ENCODE measurements at places on chromosomes 3 and 15.

- DNase-seq: no peak
Measured at GRCh38 chr3:2869905-2870304, 240.3 kb downstream of the IL5RA start.

GRCh38 chr3:141499284-141499683 is 12.5 kb downstream of the RASA2 start:
- no peak for DNase-seq

DNA sequence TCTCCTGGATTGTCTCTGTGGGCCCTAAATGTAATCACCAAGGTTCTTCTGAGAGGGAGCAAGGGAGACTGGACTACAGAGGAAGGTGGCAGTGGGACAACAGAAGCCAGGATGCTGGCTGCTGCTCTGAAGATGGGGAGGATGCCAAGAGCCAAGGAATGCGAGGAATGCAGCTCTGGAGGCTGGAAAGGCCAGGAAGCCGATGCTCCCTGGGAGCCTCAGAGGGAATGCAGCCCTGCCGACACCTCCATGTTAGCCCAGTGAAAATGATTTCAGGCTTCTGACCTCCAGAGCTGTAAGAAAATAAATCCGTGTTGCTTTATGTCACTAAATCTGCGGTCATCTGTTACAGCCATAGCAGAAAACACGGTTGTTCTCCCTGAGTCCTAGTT is 44.1 kb downstream of the UMPS start:
- no peak for DNase-seq

DNA sequence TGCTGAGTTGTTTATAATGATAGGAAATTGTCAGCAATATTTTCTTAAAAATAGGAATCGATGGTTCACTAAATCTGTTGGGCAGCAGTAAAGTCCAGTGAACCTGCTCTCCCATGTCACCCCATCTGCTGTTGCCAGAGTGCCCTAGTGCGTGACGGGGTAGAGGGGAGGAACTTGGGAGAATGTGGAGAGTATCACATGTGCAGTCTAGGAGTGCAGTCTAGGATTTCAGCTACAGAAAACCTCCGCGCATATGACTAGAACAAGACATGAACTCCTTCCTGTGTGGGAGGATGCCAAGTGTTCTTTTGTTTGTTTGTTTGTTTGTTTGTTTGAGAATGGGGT is 74.6 kb upstream of the ACAD9 start:
- DNase-seq: no peak

- no peak for DNase-seq
Measured at GRCh38 chr3:156749244-156749643, 74.9 kb downstream of the TIPARP start.

- DNase-seq: no peak
Measured at GRCh38 chr3:50177346-50177745, 14.1 kb upstream of the GNAT1 start.

DNA sequence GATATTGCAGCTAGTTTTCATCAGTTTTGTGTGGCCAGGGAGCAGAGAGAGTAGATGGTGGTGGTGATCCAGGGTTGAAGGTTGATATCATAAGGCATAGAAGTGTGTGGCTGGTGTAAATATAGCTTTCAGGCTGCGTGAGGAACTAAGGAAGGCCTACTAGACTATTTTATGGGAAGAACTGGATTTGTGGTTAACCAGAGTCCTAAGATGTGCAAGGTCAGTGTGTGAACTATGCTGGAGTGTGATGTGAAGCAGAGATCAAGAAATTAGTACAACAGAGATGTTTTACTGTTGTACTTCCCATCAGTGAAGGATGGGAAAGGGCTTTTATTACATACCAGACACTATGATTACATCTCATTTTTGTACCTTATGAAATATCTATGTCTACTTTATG is 41.5 kb downstream of the MAPK6 start:
- no peak for DNase-seq

DNA sequence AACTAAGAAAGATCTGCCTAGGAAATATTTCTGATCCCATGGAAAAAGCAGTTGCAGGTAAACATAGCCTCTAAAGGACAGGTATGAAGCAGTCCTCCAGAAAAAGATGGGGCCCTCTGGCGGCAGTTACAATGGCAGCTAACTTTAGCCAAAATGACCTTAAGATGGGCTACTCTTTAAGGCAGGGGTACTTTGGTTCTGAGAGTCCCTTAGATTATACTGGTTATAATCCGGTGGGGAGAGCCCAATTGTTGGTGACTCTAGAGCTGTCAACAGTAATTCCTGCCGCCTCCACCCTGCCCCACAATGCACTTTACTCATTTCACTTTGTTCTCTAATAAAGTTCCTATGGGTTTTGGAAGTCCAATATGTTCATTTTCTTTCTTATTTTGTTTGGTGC is 412.8 kb upstream of the WNT5A start:
- no peak for DNase-seq

DNA sequence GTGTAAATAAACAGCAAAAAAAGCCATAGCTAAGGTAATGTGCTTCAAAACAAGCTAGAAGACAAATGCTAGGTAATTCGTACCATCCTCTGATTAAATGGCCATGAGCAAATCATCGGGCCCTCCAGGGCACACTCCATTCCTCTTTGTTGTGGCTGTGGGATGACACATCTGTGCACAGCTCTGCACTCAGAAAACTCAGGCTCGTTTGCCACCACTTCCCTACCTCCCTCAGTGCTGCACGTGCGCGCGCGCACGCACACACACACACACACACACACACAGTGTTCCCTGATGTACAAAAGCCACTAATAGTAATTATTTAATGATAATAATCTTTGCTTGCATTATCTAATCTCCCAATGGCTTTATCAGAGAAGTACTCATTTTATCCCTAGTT is 336.6 kb downstream of the FEZF2 start:
- no peak for DNase-seq

GRCh38 chr3:67719333-67719732 is 64.9 kb upstream of the SUCLG2 start:
- DNase-seq: no peak

GRCh38 chr15:68315495-68316031 is 38.0 kb downstream of the FEM1B start:
- no peak for DNase-seq

- no peak for DNase-seq
Measured at GRCh38 chr3:14750650-14751049, 68.1 kb upstream of the FGD5 start.

DNA sequence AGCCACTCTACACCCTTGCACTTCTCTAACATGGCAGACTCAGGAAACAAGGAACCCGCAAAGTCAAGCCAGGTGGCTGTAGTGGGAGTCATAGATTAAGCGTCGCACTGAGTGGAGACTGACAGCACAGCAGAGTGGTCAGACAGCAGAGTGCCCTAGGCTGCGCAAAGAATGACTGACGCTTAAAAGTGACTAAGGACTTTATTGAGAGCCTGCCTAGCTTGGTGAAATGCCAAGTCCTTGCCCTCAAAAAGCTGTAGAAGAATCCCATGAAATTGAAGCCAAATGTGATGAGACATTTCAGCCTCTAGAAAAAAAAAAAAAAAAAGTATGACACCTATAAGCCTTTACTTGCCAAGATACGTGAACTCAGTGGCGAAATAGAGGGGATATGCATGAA is 30.2 kb downstream of the NCEH1 start:
- DNase-seq: no peak

DNA sequence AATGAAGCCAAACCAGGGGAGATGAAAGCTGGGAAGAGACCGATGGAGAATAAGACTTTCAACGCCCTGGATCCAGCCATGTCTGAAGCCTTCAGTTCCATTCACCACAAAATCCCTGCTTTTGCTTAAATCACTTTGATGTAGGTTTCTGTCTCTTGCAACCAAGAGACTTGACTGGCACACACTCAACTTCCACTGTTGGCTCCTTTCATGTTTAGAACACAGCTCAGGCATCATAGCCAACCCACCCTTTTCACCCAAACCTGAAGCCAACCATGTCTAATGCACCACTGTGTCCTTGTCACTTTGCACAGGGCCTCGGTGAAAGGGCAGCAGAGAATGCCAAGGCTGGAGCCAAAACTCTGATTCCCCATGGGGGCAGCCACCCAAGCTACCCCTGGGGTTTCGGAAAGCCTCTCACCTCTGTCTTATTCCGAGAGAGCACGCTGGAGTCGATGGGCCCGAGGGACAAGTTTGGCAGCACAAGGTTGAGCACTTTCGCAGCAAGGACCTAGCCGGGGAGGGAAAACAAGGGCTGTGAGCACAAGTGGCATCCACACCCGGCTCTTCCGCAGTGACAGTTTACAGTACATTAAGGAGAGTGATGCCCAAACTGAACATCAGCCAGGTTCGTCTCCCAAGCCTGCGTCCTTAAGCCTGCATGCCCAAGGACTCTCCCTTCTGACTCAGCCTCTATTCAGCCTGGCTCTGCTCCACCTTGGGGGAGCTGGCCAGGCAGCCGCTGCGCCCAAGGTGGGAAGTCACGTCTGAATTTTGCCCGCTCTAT is 37.6 kb downstream of the ABTB1 start:
- no peak for DNase-seq

GRCh38 chr15:90035840-90036230 is 34.7 kb downstream of the ZNF710 start:
- DNase-seq: no peak

GRCh38 chr3:176609361-176609760 is 587.9 kb downstream of the TBL1XR1 start:
- no peak for DNase-seq

- no peak for DNase-seq
Measured at GRCh38 chr15:78076231-78077052, 1.1 kb downstream of the TBC1D2B start.

DNA sequence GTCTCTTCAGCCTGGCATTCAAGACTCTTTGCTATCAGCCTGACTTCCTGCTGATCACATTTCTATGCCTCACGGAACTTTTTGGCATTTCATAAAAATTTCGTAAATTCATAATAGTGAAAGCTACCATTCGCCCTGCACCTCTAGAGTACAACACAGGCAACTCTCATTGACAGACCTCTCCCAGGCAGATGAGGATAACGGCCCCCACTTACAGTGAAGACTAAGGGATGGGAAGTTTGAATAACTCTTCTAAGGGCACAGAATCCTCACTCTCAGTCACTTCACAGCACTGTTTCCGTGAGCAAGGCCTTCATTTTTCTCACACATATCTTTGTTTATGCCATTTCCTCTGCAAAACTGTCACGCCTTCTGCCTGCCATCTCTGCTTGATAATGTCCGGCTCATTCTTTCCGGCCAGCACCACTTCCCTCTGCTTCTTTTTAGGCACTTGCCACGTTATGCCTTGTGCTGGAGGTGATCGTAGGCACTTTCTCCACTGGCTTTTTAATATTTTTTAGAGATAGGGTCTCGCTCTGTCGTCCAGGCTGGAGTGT is 224.1 kb upstream of the HES1 start:
- DNase-seq: no peak

DNA sequence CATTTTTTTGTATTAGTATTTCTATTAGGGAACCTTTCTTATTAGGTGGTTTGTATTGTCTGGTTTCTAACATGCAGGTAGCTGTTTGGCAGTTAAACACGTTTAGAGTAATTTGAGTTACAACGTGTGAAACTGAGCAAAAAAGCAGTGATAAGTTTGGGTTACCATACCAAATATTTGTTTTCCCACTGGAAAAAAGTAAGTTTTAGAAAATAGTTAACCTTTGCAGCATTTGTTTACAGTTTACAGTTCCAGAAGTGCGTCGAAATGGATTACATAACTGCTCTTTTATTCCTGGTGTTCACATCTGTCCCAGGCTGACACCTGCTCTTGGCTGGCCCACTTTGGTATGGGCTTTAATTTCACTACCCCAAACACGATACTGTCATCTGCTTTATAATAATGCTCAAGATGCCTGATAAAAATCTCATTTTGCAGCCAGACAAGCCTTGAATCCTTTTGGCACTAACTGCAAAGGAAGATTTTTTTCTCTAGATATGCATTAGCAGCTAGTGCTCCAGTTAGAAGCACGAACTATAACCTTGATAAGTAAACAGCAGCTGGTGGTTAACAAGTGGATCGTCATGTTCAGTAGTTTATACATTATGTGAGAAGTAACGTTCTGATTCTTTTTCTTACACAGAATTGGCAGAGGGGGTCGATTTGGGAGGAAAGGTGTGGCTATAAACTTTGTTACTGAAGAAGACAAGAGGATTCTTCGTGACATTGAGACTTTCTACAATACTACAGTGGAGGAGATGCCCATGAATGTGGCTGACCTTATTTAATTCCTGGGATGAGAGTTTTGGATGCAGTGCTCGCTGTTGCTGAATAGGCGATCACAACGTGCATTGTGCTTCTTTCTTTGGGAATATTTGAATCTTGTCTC is 5.3 kb downstream of the EIF4A2 start:
- no peak for DNase-seq

GRCh38 chr3:37924453-37924852 is 62.8 kb downstream of the CTDSPL start:
- DNase-seq: no peak

GRCh38 chr3:157261000-157261399 is 101.1 kb upstream of the CCNL1 start:
- DNase-seq: no peak

DNA sequence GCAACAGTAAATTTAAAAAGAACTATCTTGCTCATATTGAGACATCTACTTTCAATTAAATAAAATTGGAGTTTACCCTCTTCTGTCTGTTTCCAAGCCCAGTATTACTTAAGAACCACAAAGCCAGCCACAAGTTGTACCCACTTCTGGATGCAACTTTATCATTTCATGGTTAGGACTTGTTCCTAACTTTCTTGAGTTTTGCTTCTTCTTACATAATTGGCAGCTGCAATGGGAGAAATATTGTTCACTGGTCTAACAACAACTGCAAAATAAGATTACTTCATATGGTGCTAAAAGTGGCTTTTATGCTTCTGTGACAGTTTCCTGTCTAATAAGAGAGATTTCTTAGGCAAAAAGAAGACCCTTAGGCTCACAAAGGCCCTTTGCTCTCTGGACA is 240.6 kb downstream of the OTOL1 start:
- DNase-seq: no peak

GRCh38 chr3:149463921-149464320 is 10.6 kb upstream of the TM4SF4 start:
- DNase-seq: no peak

Data from stimulated activated CD4-positive, alpha-beta T cell treated with anti-CD3 and anti-CD28 coated beads, Interleukin-15, amount 100 ng/mL, for 1 hour (primary cell).